ENCODE measurements at places on chromosomes 7 and 10. TPM values are rescaled to one million over a fixed set of nuclear protein-coding genes. Genes with fewer than 3 reads are reported as not detected.

HOGA1 gene
- total RNA-seq = 1.7 TPM

AKR1C4 gene
- total RNA-seq = 0.32 TPM

PNLIPRP1 gene
- not detected for total RNA-seq

ERVW-1 gene
- total RNA-seq = not detected

VWDE gene
- total RNA-seq = 0.29 TPM

SFMBT2 gene
- total RNA-seq = 6.2 TPM

DENND2A gene
- total RNA-seq = 0.41 TPM

EIF3B gene
- 256 TPM for total RNA-seq

GNG11 gene
- 39.8 TPM for total RNA-seq

TMEM178B gene
- 1.5 TPM for total RNA-seq

TMEM213 gene
- not detected for total RNA-seq

MGAM2 gene
- total RNA-seq = not detected

NYAP1 gene
- total RNA-seq = 4.2 TPM

MICU1 gene
- 58.6 TPM for total RNA-seq

OPN1SW gene
- not detected for total RNA-seq

DLX6 gene
- not detected for total RNA-seq

FZD1 gene
- 2.2 TPM for total RNA-seq

EVX1 gene
- total RNA-seq = 0.19 TPM

TMEM196 gene
- not detected for total RNA-seq

PLCE1 gene
- 7.8 TPM for total RNA-seq

UPK3B gene
- total RNA-seq = 18.7 TPM

TNRC18 gene
- 39.4 TPM for total RNA-seq

EPO gene
- total RNA-seq = not detected

GSDME gene
- total RNA-seq = 36.5 TPM

PKD2L1 gene
- 0.06 TPM for total RNA-seq

DNAJB12 gene
- total RNA-seq = 27.9 TPM

TM9SF3 gene
- total RNA-seq = 34.7 TPM

GPR158 gene
- total RNA-seq = 0.04 TPM

SH2B2 gene
- 4.6 TPM for total RNA-seq

MBLAC1 gene
- total RNA-seq = 3.0 TPM

RADIL gene
- total RNA-seq = 2.3 TPM

ANKMY2 gene
- 12.5 TPM for total RNA-seq

SFRP5 gene
- 1.5 TPM for total RNA-seq

CD36 gene
- total RNA-seq = 0.19 TPM

FZD8 gene
- 7.0 TPM for total RNA-seq

MUC12 gene
- total RNA-seq = 16.2 TPM

GIMAP4 gene
- not detected for total RNA-seq

ECHDC3 gene
- 9.2 TPM for total RNA-seq

FRAT1 gene
- 1.8 TPM for total RNA-seq

GSTO1 gene
- 252 TPM for total RNA-seq

ADAM22 gene
- total RNA-seq = 0.06 TPM

PLAC9 gene
- total RNA-seq = not detected

ANKIB1 gene
- 14.1 TPM for total RNA-seq

SGPL1 gene
- total RNA-seq = 32.2 TPM

Data from A549 treated with ZK216348 at 1 μM for 4 hours (cell line).